ENCODE measurements at places on chromosomes 13 and 19. TPM values are rescaled to one million over a fixed set of nuclear protein-coding genes. Genes with fewer than 3 reads are reported as not detected.
A peak's percentile ranks its signal among the peaks of the same experiment; 100 is the strongest.

TMEM238 gene
- total RNA-seq = not detected

MUC16 gene
- total RNA-seq = not detected

ZNF865 gene
- total RNA-seq = 1.2 TPM

TRIM13 gene
- 143 TPM for total RNA-seq

CELF5 gene
- 51.6 TPM for total RNA-seq

ZNF665 gene
- 5.8 TPM for total RNA-seq

- no peak for DNase-seq
Measured at GRCh38 chr19:39180749-39181148, 16.0 kb upstream of the NCCRP1 start.

- no peak for DNase-seq
Measured at GRCh38 chr13:50224534-50224933, 209.3 kb downstream of the KCNRG start.

GRCh38 chr19:8550070-8550469, 27.2 kb downstream of the MYO1F start:
- DNase-seq = no peak

GRCh38 chr19:3075605-3076431, 13.5 kb upstream of the TLE5 start:
- no peak for DNase-seq

DNA sequence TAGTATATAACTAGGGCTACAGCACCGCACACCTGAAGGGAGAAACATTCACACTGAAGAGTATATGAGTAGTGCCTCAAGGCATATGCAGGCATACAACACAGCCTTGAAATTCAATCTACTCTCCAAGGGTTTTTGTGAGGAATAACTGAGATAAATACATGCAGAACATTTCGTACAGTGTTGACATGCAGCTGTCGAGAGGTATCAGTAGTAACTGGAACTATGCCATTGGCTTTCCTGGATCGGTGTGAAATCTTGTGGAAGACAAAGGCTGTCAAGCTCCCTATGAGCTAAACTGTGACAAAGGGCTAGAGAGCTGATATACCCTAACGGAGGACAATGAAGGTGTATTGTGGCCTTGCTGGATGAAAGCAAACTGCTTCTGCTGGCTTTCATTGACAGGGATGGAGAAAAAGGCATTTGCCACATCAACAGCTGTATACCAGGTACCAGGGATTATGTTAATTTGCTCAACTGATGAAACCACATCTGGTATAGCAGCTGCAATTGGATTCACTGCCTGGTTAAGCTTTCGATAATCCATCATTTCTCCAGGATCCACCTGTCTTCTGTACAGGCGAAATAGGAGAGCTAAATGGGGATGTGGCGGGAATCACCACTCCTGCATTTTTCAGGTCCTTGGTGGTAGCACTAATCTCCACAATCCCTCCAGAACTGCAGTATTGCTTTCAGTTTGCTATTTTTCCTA, 16.3 kb downstream of the MTRF1 start:
- DNase-seq = no peak

- no peak for DNase-seq
Measured at GRCh38 chr13:103386341-103386740, 320.1 kb upstream of the SLC10A2 start.

DNA sequence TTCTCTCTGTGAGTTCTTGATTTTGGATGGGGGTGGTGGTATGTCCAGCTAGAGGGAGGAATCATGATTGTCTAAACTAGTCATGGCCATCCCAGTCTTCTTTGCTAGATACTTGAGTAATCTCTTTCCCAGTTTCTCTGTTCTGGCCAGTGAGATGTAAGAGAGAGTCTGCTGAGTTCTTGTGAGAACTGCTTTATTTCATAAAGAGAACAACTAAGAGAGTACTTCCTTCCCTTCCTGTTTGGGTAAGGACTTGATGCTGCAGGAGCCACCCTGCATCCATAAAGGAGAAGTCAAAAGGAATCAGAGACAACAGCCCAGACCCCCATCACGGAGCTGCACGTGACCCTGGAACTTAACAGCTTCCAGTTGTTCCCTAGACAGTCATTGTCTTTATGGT, 3.0 kb upstream of the RASL11A start:
- DNase-seq = no peak

DNA sequence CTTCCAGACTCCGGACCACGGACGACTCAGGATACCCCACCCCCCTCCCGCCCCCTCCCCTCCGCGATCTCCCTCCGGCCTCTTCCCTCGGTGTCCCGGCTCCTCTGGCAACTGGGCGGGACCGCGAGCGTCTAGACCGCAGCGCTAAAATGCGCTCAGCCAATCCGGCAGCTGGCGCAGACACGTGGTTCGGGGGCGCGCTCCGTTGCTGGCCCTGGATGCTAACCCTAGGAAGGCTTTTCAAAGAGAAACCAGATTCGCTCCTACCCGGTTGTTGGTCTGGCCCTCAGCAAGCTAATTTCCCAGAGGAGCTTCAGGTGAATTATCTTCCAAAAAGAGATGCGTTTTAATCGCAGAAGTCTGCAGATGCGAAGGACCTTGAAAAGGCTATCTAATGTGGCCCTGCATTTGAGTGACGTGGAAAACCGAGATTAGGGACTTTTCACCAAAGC, at the start of gene DZIP1:
Gene DZIP1, minus strand, starts transcription at position 106 of the 452 bp plus-strand sequence. CDS start 2,677 bp downstream, outside the sequence.
- DNase-seq = peak; percentile 75

- no peak for DNase-seq
Measured at GRCh38 chr13:95813139-95813538, 136.2 kb downstream of the DNAJC3 start.

DNA sequence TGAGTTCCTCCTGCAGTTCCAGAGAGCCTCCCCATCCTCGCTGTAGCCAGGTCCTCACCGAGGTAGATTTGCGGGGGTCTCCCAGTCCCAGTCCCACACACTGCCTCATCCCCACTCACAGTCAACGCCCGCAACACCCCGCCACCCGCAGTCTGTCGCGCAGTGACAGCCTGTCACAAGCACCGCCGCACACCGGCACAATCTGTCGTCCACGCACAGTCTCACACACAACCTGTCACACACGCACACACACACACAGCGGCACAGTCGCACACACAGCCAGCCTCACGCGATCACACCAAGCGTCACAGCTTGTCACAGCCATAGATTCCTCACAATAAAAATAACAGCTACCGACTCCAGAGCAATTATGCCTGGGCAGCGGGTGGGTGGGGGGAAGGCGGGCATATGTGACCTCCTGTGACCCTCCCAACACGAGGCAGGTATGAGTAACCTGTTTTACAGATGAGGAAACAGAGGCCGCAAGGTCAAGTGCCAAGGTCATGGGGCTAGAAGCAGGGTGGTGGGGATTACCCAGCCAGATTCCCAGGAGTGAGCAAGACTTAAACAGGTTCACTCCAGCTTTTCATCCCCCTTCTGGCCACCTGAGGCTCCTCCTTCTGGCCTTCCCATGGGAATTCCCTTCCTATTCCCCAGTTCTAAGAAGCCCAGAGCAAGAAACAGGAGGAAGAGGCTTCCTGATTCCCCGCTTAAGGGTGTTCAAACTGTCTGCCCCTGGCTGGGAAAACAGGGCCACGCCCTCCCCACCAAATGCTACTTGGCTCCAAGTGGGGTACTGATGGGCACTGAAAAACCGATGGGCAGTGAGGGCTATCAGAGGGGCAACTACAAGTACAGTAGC, 13.9 kb downstream of the NFIX start:
- no peak for DNase-seq

- peak; percentile 7 for DNase-seq
Measured at GRCh38 chr19:56980906-56981305, 138.9 kb upstream of the USP29 start.

DNA sequence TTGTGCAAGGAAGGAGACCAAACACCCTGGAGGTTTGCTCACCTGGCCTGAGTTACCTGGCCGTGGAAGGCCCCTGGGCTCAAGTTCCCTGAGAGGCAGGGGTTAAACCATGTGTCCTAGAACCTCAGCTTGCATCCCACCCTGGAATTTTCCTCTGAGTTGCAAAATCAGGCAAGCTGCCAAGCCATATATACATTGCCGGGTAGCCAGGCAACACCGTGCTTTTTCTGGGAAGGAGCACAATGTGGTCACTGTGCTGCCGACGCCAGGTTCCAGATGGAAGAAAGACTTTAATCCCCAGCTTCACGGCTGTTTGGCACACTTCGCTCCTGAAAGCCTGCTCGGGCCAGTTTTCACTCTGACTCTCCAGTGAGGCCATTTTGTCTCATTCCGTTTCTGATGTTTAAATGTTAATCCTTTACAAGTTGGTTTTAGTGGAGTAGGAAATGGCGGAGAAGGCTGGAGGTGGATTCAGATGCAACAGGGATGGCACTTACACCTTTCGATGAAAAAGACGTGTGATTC, 60.1 kb upstream of the PEG3 start:
- peak; percentile 9 for DNase-seq

- no peak for DNase-seq
Measured at GRCh38 chr19:1037621-1038064, 2.3 kb upstream of the ABCA7 start.

DNA sequence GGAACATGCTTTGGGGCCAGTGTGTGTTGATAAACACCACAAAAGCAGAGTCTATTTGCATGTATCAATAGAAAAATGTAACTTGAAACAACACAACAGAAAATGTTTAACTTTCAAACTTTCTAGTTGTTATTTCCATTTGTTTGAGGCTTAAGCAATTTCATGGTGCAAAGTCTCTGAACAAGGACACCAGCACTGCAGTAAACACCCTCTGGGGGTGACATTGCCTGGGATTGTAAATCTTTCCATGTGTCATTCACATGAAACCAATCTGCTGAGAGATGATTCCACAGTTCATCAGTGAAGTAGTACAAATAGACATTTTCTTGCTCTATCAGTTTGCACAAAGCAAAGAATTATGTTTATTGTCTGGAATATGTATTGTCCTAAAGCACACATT, 124.5 kb downstream of the ITGBL1 start:
- no peak for DNase-seq

GRCh38 chr13:39876258-39876657, 220.8 kb downstream of the COG6 start:
- no peak for DNase-seq

- no peak for DNase-seq
Measured at GRCh38 chr19:34508540-34508939, 27.0 kb downstream of the WTIP start.

DNA sequence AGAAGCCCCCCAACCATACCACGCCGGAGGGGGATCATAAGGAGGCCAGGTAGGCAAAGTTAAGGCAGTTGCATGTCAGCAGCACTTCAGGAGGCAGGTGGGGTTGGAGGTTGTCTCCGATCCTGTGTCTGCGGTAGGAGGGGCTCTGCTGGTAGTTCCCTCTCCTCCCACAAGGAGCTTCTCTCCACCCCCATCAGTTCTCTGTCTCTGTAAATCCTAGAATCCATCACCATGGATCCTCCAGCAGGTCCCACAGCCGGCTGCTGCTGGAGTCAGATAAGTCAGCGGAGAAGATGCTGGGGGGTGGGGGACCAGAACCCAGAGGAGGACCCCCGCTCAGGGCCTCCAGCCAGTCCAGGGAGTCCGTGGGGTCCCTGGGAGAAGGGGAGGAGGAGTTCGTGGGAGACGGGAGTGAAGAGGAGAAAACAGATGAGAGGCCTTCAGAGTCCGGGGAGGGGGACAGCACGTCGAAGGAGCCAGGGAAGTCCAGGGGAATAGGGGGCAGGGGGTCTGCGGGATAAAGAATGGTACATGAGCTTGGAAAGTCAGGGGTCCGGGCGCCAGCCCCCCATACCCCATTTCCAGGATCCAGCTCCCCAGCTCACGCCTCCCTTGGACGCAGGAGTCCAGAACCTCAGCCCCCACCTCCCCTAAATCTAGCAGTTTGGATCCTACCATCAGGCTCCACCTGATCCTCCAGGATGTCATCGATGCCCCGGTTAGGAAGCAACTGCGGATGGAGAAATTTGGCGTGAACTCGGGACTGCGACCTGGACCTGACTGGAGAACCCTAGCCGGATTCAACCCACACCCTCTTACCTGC, 6.3 kb downstream of the MAMSTR start:
- no peak for DNase-seq

DNA sequence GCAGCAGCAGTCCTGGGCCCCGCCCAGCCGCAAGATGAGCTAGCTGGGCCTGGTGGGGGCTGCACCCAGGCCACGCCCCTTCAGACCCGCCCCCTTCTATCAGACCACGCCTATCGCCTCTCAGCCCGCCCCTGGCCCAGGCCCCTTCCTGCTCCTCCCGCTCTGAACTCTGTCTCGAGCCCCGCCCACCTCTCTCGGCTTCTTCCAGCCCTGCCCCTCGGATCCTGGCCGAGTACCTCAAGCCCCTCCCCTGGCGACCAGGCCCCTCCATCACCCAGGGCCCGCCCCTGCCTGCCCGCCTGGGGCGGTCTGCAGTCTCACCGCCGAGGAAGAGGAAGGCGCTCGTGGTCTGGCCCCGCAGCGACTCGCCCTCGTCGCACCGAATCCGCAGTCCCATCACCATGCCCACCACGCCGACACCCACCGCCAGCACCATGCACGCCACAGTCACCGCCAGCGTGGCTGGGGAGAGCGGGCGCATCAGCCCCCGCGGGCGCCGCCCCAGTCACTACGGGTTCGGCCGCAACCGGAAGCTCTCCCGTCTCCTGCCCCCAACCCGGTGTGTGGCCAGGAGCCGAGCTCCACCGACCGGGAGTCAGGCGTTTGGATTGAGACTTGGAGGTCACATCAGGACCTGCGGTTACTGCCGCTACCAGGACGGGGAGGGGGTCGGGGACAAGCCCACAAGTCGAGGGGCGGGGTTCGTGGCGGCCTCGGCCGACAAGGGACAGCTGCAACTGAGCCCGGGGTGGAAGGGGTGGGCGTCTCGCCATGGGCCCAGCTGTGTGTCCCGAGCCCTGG, 1.0 kb downstream of the CLDND2 start:
- peak; percentile 98 for DNase-seq

DNA sequence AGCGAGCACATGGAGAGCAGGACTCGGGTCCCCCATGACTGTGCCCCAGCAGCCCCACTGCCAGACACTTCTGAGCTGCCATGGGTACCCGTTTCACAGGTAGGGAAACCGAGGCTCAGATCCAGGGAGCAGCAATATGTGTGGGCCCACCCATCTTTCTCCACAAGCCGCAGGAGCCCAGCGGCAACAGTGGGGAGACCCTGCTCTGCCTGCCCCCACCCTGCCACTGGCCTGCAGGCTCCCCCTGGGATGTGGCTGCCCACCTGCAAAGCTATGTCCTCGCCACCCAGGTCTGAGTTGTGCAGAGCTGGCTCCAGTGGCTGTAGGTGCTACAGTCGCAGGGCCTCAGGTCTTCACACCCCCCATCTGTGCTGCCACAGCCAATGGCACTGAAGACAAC, 50.6 kb upstream of the C1QTNF9B start:
- no peak for DNase-seq

DNA sequence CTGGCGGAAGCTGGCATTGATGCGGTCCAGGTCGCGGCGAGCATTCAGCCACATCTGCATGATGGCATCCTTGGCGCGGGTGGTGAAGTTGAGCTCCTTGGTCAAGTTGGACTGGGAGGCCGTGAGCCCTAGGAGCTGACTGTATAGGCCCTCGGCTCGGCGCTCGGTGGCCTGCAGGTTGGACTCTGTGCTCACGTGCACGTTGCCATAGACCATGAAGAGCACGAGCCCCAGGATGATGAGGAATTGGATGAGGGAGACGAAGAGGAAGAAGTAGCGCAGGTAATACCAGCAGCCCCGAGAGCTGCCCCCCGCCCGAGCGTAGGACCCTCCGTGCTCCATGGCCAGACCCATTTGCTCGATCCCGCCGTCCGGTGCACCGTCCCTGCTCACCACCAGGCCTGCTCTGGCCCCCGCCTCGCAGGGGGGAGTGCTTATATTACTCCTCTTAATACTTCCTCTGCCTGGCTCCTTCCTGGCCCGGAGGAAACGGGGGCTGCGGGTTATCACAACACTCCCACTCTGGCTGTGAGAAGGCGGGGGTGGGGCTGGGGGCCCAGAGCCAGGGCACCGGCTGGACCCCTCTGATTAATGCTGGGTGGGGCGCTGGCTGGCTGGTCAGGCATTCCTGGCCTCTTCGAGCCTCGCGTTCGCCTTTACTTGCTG, at the start of gene PLVAP:
Gene PLVAP, minus strand, starts transcription at position 408 of the 666 bp plus-strand sequence. Its CDS starts 54 bp downstream, at position 354.
- DNase-seq = no peak

Measured in occipital lobe (tissue), 3 donors.